Glomerular endothelial cell (primary cell): ENCODE measurements at places on chromosomes 1 and 21. TPM values are rescaled to one million over a fixed set of nuclear protein-coding genes. Genes with fewer than 3 reads are reported as not detected.

RBP7 gene
- total RNA-seq, result 0.68 TPM in 1 of 2 replicates, not detected in the other

OR2L2 gene
- total RNA-seq, result not detected in 2 replicates

DNA sequence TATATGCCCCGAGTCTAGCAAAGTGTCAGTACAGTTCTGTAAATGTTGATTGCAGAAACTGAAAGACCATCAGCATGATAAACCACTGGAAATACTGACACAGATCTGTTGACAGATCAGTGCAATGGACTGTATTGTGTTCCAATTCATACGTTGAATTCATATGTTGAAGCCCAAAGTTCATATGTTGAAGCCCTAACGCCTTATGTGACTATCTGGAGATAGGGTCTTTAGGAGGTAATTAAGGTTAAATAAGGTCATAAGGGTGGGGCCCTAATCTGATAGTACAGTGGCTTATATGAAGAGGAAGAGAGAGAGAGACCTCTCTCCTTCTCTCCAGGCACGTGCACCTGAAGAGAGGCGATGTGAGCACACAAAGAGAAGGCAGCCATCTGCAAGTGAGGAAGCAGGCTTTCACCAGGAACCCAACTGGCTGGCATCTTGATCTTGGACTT is 144.7 kb downstream of the MRPL39 start:
- DNase-seq, result no peak

DNA sequence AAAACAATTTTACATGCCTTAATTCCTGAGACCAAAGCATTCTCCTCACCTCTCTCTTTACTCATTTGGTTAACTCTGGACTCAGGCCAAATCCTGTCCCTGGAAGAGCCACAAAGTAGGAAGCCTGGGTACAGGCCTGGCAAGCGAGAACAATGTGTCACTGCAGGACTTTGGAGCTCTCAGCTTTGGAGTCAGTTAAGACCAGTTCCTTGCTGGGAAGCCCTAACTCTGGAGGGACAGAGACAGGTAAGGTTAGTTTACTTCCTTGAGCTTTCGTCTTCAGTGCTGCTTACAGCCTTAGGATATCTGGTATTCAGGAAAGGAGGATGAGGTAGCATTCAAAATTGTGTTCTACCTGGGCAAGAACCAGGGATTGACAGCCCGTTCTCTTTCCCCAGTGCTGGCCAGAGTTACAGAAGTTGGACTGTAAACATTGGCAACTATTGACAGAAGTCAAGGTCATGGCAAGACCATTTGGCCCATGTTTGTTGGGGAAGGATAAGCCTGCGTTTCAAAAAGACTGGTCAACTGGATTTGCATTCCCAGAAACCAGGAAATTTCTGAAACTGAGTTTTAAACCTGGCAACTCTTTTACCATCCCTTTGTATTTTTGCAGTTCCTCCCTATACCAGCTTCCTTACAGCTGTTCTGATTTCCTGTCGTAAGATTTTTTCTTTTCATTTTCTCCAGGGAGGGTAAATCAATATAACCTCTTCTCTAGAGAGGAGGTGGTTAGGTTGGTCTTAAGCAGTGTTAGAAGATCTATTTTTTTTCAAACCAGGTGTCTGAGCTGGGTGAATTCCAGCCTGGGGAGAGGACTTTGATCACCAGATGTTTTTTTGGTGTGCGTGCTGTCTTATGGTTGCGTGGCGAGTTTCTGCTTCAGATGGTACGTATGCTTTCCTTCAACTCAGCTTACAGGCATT is at the start of gene C4BPB:
TSS of gene C4BPB (plus strand) at position 160 of the 926 bp plus-strand sequence. CDS start at position 832, 672 bp downstream.
- no peak for DNase-seq

IGSF9 gene
- total RNA-seq, result 0.05 and 0.06 TPM in 2 replicates

- no peak for DNase-seq
These were observed 504 bp downstream of the DHRS3 start for GRCh38 chr1:12617511-12617900.
